ENCODE measurements at places on chromosomes 1 and 21. TPM values are rescaled to one million over a fixed set of nuclear protein-coding genes. Genes with fewer than 3 reads are reported as not detected.

GRCh38 chr1:183003203-183003602 is 20.0 kb upstream of the LAMC1 start:
- no peak for DNase-seq

DNA sequence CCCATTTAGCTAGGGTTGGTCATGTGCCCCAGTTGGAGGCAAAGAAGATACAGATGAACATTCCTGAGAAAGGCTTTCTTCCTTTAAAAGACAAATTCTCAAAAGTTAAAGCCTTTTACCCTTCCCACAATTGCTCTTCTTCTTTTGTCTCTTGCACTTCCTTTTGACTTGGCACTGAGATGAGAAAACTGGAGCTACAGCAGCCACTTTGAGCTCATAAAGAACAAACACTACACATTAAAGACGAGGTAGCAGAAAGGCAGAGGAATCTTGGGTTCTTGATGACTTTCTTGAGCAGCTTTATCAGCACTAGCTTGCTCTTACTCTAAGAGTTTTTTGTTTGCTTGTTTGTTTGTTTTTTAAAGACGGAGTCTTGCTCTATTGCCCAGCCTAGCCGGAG is 92.2 kb downstream of the DAB1 start:
- no peak for DNase-seq

DNA sequence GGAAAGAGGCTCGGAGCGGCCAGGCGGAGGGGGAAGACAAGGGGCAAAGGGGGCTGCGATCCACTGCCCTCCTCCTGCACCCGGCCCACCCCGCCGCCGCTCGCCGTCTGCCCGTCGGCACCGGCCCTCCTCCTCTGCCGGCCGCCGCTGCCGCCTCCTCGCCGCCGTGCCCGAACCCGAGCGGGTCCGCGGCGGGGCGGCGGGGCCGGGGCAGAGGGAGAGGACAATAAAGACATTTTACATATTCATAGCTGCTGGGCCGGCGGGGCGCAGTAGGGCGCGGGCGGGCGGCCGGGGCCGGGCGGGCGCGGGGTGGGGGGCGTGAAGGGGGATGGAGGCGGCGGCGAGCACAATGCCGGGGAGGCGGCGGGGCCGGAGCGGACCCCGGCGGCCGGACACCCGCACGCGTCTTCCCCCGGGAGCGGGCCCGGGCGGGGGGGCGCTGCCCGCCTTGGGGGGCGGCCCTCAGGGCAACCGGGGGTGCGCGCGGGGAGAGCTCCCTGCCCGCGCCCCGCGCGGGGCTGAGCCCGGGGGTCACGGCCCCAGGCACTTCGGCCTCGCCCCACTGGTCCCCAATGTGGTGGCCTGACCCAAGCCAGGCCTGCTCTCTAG is 546 bp downstream of the POU2F1 start:
- DNase-seq = no peak

- no peak for DNase-seq
Measured at GRCh38 chr21:36804874-36805611, 106.1 kb downstream of the SIM2 start.

- DNase-seq = no peak
Measured at GRCh38 chr1:102732927-102733326, 375.4 kb downstream of the COL11A1 start.

GRCh38 chr1:74357150-74357549 is 122.0 kb downstream of the TNNI3K start:
- no peak for DNase-seq

- no peak for DNase-seq
Measured at GRCh38 chr1:103177108-103177775, 68.9 kb upstream of the COL11A1 start.

DNA sequence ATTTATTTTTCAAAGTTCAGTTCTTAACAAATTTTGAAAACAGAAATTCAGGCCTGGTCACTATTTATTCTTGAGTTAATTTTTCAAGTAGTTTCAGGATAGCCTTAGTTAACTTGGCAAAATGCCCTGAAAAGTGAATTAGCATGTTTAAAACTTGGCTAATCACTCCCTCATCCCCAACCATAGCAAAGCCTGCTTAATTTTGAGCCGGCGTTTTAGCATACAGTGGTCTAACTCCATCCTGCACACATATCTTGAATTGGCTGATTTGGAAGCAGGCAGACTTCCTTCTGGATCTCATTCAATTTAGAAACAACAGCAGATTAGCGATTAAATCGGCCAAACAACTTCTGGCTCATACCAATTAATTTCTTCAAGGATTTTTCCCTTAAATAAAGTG is 439.2 kb downstream of the PTBP2 start:
- no peak for DNase-seq

DNA sequence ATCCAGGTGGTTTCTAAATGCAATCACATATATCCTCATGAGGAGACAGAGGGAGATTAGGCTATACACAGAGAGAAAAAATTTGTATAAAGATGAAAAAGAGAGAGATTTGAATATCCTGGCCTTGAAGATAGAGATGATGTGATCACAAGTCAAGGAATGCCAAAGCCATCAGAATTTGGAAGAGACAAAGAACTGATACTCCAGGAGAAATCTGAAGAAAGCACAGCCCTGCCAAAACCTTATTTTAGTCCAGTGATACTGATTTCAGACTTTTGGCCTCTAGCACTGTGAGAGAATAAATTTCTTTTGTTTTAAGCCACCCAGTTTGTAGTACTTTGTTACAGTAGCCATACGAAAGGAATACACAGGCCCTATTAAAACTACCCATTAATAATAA is 33.4 kb downstream of the DOCK7 start:
- DNase-seq = no peak

DNA sequence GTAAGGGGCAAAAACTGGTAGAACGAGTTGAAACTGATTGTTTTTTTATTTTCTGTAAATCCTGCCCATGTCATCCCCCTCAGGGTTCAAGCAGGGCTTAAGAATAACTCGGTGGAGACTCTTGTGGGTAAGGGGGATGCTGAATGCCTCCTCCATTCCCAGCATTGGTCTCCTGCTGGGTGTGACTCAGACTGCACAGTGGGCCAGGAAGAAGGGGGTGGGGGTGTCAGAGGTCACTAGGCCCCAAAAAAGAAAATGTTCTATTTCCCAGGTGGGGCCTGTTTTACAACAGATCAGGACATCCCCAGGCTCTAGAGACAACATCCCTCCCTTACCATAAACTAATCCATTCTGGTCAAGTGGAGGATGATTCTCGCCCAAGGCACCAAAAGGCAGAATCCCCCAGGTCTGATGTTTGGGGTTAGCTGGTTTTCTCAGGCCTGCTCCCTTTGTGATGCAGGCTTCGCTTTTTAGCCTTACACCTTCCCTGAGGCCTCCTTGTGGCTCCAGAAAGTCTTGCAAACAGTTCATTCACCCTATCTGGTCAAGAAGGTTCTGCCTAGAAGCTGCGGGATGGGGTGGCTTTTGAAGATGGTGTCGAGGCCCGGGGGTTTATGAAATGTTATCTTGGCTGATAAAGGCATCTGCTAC is 10.7 kb upstream of the GRHL3 start:
- DNase-seq = peak; percentile 36

GRCh38 chr1:244862354-244862698 is 2.0 kb downstream of the HNRNPU start:
- no peak for DNase-seq

GRCh38 chr1:238406098-238406860 is 515.6 kb upstream of the ZP4 start:
- DNase-seq = no peak

DNA sequence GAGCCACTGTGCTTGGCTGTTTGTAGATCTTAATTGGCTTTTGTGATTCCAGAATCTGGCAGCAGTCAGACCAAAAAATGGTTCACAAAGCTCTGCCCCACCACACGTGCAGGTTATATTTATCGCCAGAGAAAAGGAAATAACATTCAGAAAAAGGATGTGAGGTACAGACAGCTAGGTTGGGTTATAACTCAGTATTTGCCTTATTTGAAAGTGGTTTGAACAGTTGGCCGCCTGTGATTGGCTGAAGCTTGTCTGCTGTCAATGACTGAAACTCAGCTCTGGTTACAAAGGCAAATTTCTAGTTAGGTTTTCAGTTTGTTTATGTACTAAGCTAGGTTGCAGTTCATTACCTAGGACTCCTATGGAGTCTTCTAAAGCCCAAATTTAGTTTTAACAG is 9.6 kb downstream of the SH3BGR start:
- DNase-seq = no peak

GRCh38 chr1:201459775-201460174 is 9.2 kb downstream of the PHLDA3 start:
- peak; percentile 51 for DNase-seq

DNA sequence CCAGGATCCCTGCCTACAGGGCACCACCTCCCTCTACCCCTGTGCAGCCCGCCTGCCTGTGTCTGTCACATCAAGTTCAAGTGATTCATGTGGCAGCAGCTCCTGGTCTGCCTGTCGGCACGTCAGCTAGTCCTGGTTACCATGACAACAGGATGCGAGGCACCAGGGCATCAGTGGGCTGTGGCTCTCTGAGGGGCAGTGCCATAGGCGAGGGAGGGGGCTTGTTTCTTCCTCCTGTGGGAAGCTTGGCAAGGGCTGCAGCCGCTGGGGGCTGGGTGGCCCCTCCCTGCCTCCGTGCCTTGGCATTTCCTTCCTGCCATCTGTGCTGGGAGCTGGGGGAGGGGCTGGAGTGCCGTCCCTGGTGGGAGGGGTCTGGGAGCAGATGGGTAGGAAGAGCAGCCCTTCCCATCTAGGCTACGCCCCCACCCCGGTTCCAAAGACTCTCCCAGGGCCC is 43.1 kb downstream of the FOXO6 start:
- peak; percentile 22 for DNase-seq

DNA sequence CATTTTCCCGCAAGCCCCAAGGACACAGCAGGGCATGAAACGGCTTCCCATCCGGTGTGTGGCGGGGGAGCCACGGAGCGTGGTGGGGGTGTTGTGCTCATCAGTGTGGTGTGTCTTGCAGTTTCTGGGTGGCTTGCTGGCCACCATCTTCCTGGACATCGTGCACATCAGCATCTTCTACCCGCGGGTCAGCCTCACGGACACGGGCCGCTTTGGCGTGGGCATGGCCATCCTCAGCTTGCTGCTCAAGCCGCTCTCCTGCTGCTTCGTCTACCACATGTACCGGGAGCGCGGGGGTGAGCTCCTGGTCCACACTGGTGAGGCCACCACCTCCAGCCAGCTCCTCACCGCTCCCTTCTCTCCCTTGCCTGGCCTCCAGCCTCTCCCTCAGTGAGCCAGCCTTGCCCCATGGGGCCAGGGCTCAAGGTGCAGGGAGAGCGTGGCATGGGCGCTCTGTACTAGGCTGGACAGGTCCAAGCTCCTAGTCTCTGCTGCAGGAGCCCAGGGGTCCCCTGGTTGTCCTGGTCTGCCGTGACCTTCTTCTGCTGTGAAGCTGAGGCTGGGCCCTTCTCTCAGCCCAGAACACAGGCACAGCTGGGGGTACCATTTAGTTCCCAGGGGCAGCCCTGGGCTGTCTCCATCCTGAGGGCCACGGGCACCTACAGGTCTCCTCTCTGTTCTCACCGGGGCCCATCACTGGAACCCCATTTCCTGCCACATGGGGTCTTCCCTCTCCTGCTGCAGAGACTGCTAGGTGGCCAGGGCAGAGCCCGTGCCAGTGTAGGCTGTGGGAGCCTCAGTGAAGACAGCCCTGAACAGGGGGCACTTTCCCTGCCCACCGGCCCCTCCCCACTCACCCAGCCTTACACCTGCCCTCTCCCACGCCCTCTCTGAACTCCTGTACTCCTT is 12.6 kb downstream of the AGTRAP start:
- no peak for DNase-seq

GRCh38 chr1:8166406-8166805 is 140.3 kb upstream of the ERRFI1 start:
- DNase-seq = no peak

- DNase-seq = no peak
Measured at GRCh38 chr1:84961316-84961715, 35.6 kb downstream of the MCOLN2 start.

GRCh38 chr1:203519053-203519840 is 25.3 kb downstream of the OPTC start:
- no peak for DNase-seq

- peak; percentile 70 for DNase-seq
Measured at GRCh38 chr21:45975020-45975666, 6.4 kb upstream of the COL6A1 start.

DNA sequence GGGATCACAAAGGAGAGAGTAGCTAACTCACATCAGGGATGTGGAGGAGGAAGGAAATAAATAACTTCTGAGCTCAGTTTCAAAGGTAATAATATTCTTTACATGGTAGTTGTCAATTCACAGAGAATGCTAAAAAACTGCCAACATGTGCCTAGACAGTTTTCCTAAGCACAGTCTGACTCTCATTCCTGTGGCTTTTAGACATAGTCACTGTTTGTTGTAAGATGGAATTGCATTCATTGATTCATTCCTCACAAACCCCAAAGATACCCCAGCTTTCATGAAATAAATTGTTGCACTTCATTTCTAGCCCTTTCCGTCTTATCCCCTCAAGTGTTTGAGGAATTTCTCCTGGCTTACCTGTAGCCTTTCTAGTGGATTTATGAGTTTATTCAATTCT is 263.9 kb downstream of the NTNG1 start:
- no peak for DNase-seq

DNA sequence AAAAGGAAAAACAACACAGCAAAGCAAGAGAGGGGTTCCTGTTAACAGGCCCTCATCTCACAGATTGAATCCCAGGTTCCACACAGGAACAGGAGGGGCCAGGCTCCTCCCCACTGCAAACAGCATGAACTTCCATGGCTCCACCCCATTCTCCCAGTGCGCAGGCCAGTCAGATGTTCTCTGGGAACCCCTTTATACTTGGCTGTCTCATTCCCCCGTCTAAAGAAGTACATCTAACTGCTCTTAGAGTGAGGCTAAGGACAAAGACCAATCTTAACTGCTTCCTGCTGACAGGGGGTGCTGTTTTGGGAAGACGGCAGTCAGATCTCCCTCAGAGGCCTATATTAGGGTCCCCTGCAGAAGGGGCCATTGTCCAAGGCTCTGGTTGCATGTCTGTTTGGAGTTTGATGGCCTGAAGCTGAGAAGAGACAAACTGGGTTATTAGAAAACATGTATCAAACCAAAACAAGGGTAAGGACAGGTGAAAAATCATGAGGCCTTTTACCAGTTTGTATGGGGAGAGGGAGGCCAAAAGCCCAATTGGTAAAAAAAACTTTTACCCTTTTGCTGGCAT is 10.5 kb upstream of the NASP start:
- DNase-seq = no peak

- DNase-seq = peak; percentile 98
Measured at GRCh38 chr1:216325946-216326345, 97.3 kb downstream of the USH2A start.

DNA sequence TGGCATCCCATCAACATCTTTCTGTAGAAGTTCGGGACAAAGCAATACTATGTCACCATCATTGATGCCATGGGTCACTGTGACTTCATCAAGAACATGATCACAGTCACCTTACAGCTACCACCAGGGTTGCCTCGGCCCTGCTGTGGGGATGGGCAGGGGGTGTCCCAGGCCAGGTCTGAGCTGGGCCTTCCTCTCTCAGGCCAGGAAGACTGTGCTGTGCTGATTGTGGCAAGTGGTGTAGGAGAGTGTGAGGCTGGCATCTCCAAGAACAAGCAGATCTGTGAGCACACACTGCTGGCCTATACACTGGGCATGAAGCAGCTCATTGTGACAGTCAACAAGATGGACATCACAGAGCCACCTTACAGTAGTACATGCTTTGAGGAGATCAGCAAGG is 20.9 kb upstream of the RPL11 start:
- DNase-seq = no peak

Gene CD84
- total RNA-seq = not detected

Gene CATSPERE
- total RNA-seq = not detected

Gene CNIH3
- 7.4 TPM for total RNA-seq

Gene PCBP3
- total RNA-seq = 2.4 TPM

Gene TMPRSS3
- total RNA-seq = not detected

Gene MTARC2
- 17.7 TPM for total RNA-seq

Gene KCNA2
- total RNA-seq = not detected

Gene ACTA1
- total RNA-seq = not detected

Gene KRTAP12-2
- not detected for total RNA-seq

Gene LDLRAD1
- not detected for total RNA-seq

Gene COL6A1
- total RNA-seq = 487 TPM

Gene FOXD2
- 0.86 TPM for total RNA-seq

Gene OR2T29
- not detected for total RNA-seq

Data from PC-3 (cell line).